Activated naive CD4-positive, alpha-beta T cell treated with anti-CD3 and anti-CD28 coated beads, Interleukin-2, amount 50 U/mL, for 72 hours (primary cell): ENCODE measurements at places on chromosomes 7 and 10. TPM values are rescaled to one million over a fixed set of nuclear protein-coding genes. Genes with fewer than 3 reads are reported as not detected.

FAM25A gene
- total RNA-seq, result not detected

HMX2 gene
- 0.18 TPM for total RNA-seq

C10orf105 gene
- total RNA-seq, result 0.45 TPM

ICA1 gene
- total RNA-seq, result 3.6 TPM

CCL24 gene
- not detected for total RNA-seq

HOXA3 gene
- not detected for total RNA-seq

LIPF gene
- total RNA-seq, result not detected

ERV3-1 gene
- 9.3 TPM for total RNA-seq

TMEM139 gene
- total RNA-seq, result 1.6 TPM

PRKAR2B gene
- 1.7 TPM for total RNA-seq

SFRP5 gene
- not detected for total RNA-seq

SCART1 gene
- 3.8 TPM for total RNA-seq

DNA sequence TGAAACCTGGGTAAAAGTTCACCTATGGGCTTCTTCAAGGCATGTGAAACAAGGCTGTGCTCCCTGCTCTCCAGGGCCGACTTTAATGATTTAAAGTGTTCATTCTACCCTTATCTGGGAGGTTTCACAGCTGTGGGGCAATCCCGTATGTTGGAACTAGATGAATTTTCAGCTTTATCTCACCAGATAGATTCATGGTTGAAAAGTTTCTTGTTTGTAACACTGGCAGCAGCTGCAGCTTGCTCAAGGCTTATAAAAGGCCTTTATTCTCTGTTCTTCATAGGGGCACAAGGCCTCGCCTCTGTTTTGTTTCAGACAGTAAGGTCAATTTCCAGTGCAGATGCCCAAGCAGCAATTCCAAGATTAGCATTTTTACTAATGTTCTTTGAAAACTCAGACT, 70.4 kb upstream of the DNAJB12 start:
- no peak for DNase-seq

DNA sequence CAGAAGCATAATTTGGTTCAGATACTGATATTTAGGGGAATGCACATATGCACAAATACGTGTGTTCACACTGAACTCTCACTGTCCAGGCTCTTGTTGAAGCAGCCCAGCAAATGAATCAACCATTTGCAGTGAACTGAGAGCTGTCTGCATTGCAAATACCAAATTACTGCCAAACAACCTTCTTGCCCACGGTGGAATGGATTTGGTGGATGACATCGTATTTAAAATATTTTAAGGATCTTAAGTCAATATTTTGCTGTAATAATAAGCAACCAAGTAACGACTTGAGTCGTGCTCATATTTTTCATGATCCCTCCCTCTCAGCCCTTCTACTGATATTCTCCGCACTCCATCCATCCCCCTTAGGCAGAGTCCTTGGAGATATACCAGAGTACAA, 107.9 kb upstream of the FEZF1 start:
- no peak for DNase-seq

DNA sequence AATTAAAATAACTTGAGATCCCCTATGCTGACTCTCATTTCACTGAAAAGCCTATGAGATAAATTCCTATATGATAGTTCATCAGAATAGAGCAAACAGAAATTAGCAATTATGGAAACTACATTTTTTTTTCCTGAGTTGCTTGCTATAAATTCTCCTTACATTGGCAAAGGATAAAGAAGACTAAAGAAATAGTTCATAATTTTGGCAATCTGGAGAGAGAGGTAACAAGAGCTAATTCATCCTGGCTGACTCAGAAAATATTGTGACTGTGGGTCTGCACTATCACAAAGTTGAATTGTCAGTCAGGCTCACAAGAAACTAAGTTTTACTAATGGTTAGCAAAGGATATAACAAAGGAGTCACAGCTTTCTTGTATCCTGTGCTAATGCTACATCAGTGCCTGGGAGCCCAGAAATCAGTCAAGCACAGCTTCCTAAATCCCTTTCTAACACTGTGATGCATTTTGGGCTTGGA, 483.0 kb downstream of the MAGI2 start:
- DNase-seq, result no peak

- no peak for DNase-seq
Observed at GRCh38 chr10:209357-209756, 74.1 kb downstream of the ZMYND11 start.

DNA sequence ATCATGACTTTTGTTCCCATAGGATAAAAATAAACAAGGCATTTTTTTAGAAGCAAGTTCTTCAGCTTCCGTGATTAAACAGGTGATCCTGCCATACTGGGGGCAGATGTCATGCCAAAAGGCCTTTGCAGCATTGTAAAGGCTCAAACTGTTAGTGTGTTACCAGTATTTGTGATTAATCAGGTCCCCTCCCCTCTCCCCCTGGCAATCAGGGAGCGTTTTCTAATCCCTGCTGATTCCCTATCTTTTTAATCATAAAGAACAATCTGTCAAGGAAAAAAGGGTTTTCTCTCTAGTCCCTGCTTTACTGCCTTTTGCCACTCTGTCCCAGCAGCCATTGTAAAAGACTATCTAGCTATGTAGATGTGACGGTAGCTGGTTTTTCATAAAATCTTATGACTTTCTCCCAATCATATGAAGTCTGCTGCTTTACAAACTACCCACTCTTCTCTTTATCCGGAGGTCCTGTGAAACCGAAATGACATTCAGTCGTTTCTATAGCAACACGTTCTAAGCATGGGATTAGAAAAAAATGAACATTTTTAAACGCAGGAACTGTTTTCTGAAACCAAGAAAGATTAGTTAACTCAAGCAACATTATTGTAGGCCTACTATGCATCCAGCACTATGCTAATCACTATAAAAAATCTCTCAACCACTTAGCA, 210.9 kb downstream of the RNLS start:
- no peak for DNase-seq

- no peak for DNase-seq
Observed at GRCh38 chr7:2680792-2681490, 7.1 kb upstream of the AMZ1 start.

GRCh38 chr10:43219848-43220247, 47.0 kb downstream of the RASGEF1A start:
- DNase-seq, result no peak
